ENCODE measurements at places on chromosomes 1 and 21. TPM values are rescaled to one million over a fixed set of nuclear protein-coding genes. Genes with fewer than 3 reads are reported as not detected.

TRNP1 gene
- 35.4 TPM for total RNA-seq

FMO2 gene
- total RNA-seq = not detected

DENND1B gene
- total RNA-seq = 6.2 TPM

LINGO4 gene
- total RNA-seq = not detected

ADAMTS1 gene
- 35.0 TPM for total RNA-seq

ZNF691 gene
- total RNA-seq = 8.0 TPM

PERM1 gene
- total RNA-seq = not detected

All from airway epithelial cell (primary cell).